ENCODE measurements at places on chromosomes 6 and 20. TPM values are rescaled to one million over a fixed set of nuclear protein-coding genes. Genes with fewer than 3 reads are reported as not detected.
A peak's percentile ranks its signal among the peaks of the same experiment; 100 is the strongest.

Gene HLA-DQA2
- 0.75 TPM for total RNA-seq

Gene ADGRF4
- 0.86 TPM for total RNA-seq

Gene CDH26
- 0.43 TPM for total RNA-seq

Gene HTR1B
- not detected for total RNA-seq

- DNase-seq = peak; percentile 73
These were observed 28.9 kb downstream of the VEGFA start for GRCh38 chr6:43798688-43799444.

DNA sequence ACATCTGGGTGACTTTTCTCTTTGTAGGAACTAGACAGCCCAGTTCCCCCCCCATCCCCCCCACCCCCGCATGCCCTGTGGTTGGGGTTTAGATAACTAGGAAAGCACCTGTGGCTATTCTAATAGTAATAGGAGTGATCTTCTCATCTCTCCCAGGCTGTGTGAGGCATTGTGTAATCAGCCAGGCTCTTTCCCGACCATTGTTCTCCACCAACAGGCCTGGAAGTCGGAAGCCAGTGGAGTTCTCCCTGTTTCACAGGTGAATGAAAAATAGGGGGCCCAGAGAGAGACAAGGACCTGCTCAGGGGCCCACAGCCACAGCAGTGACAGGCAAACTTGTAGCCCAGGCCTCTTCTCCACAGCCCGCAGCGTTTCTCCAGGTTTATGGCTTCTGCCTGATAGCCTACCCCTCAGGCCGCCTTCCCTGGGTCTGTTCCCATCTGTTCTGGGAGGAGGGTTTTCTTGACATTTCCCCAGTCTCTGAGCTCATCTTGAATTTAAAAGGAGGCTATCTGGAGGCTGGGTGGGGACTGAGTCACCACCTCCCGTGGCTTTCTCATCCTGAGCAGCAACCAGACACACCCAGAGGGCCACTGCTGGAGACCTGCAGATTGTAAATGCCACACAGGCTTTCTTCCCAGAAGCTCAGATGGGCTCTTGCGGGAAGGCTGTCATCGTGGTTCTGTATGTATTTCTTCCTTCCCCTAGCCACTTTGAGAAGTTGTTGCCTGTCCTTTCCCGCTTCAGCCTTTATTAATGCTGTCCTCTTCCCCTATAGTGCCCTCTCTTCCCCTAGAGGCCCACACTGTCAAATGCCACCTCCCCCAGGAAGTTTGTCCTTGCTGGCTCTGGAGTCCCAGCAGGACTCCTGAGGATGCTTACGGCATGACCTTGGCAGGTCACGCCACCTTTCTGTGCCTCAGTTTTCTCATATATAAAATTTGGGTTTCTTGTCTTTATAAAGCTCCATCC lies 75.9 kb upstream of the MYL9 start:
- DNase-seq = peak; percentile 86

DNA sequence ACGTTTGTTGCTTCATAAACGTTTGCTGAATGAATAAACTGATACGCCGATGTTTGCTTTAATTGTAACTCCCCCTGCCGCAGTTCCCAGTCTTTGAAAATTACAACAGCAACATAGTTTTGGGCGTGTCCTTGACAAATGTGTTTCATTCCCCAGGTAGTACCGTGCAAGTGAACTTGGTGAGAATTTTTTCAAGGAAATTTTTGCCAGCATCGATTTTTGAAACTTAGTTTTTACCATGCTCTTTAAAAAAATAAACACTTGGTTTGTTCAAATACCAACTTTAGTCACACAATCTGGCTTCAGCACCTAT lies 60.1 kb downstream of the FAM217A start:
- DNase-seq = no peak

DNA sequence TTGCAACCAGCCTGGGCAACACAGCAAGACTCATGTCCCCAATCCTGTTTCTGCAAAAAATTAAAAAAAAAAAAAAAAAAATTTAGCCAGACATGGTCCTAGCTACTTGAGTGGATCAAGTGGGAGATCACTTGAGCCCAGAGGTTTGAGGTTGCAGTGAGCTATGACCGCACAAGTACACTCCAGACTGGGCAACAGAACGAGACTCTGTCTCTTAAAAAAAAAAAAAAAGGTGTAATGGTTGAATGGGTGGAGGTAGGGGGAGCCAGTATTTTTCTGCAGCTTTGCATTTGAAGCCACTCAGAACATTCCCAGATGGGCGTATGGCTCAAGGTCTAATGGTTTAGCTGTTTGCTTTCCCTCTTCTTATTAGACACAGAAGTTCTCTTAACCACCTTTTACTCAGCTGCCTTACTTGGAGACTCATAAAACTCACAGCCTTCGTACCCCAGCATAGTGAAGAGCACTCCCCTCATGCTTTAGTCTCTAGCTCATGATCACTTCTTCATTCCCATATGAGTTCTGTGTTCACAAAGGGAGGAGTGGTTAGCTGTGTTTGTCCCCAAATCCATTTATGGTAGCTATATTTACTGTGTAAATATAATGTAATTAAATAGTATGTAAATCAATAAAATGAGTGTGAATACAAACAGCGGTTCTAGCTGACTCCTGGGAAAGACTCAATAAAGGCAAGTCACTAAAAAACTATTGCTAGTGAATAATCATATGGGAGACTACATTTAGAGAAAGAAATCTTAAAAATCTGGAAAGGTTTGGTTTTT lies 9.0 kb downstream of the FKBP1A start:
- no peak for DNase-seq

GRCh38 chr6:83518816-83519480 lies 6.6 kb downstream of the PRSS35 start:
- no peak for DNase-seq

DNA sequence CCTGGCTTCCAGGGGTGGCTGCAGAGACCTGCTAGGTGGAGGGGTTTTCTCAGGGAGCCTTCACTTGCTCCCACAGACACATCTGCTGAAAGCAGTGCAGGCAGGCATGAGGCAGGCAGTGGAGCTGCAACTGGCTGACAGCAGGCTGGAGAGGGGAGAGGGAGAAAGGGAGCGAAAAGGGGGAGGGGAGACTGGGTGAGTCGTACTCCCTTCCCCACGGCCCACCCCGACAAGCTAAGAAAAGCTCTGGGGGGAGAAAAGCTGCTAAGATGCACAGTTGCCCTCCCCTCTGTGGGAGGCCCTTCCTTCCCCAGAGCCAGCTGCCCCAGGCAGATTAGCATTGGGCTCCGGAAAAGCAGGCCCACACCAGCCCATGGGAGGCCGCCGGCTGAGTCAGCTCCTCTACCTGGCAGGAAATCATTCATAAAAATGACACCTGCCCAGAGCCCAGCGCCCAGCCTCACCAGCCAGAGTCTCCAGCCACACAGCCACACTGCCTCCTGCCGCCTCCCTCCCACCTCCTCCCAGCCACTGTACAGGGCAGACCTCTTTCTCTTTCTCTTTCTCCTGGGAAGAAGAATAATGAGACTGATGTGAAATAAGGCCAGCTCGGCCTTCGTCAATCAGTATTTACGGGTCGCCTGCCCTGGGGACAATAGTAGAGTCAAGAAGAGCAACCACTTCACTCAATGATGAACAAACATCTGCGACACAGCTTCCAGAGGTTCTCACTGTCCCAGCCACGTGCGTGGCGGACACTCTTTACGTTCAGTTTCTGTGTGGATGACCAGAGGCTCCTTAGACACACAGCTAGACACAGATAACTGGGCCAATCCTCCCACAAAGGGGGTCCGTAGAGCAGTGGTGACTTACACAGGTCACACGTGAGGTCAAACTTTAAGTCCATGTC lies 7.7 kb upstream of the C20orf203 start:
- no peak for DNase-seq

- DNase-seq = no peak
These were observed 24.4 kb downstream of the PTPN1 start for GRCh38 chr20:50534567-50534966.

DNA sequence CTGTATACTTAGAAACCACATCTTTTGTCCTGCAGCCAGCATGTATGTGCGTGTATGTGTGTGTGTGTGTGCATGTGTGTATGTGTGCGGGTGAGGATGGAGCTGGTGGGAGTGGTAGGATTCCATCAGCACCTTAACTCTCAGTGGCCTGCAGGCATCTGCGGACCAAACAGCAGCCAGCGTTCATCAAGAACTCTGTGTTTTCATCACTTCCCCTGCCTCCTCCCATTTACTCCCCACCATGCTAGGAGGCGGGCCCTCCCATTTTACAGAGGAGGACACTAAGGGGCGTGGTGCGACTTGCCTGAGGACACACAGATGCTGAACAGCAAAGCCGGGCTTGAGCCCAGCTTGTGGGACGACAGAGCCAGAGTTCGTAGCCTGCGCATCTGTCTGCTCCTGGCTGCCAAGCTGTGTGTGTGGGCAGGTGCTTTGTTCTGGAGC lies 8.9 kb downstream of the VSTM2L start:
- no peak for DNase-seq

GRCh38 chr20:63008541-63009044 lies 1.8 kb upstream of the BHLHE23 start:
- no peak for DNase-seq

DNA sequence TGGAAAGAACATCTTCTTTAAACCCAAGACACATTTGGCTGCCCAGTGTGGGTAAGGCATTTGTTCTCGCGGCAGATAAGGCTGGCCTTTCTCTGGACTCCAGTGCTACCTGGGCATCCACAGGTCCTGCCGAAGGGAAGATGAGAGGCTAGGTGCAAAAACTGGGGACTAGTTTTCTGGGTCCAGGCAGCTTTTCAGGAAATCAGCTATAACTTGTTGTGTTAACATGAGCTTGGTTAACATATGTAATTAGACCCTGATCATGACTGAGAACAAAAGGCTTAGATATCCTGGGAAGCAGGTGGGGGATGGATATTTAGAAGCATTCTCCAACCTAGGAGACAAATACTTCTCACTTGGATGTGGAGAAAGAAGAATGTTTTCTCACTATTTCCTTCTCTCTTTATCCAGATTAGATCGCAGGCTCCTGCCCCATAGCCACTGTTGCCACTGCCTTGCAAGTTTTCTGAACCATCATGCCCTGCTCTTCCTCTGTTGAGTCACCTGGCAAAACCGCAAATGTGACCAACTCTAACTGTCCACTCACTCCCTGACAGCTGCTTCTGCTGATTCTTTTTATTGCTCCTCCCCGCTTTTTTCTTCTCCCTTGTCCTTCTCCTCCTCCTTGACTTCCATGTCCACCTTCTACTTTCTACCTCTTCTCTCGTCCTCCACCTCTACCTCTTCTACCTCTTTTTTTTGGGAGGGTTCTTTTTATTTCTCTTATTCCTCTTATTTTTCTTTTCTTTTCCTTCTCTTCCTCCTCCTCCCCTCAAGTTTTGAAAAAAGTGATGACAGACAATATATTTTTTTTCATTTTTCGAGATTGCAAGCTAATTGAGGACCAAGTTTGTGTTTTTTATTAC lies 258.1 kb downstream of the UTRN start:
- no peak for DNase-seq

DNA sequence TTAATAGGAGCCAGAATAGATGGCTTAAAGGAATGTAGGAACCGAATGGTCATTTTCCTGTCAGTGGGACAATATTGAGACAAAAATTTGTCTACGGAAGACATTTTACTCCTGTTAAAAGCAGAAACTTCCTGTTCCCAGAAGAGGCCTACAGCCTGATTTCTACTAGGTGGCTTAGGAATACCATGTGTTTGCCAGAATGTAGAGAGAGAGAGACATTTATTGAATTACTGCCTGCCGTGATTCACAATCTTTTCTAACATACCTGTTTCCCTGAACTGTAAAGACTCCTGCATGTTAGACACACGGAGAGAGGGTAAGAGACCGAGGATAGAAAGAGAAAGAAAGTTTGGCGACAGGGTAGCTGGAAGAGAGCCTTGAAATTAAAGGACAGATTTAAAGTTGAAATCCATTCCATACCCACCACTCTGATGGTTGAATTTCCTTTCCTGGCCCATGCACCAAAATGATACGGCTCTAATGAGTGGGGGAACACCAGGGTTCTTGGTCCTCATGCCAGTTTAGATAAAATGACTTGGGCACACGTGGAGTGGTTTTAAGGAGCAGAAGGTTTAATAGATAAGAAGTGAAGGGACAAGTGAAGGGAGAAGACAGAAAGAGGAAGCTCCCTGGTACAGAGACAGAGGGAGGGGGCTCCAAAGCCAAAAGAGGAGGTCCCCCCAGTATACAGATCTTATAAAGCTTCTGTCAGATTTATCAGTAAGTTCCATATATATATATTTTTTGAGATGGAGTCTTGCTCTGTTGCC lies 22.5 kb downstream of the NCOA3 start:
- DNase-seq = no peak

- DNase-seq = no peak
These were observed 42.8 kb upstream of the ID1 start for GRCh38 chr20:31562241-31562640.

DNA sequence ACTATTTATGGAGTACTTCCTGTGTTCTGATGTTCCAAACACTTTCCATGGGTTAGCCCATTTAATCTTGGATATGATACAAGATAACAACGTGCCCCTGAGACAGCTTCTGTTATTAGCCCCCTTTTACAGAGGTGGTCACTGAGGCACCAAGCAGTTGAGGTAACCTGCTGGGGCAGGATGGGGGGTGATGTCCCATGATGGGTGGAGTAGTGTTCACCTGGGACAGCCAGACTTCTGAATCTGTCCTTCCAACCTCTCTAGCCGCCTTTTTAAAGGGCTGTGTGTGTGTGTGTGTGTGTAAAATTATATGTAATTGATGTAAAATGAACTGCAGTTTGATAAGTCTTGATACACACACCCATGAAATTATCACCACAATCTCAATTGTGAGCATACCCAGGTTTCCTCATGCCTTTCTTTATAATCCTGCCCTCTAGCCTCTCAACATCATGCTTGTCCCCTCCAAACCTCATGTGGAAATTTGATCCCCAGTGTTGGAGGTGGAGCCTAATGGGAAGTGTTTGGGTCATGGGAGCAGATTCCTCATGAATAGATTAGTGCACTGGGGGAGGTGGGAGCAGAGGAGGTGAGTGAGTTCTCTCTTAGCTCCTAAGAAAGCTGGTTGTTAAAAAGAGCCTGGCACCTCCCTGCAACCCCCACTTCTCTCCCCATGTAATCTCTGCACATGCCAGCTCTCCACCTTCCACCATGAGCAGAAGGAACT lies 39.2 kb downstream of the PLAGL2 start:
- DNase-seq = no peak

- DNase-seq = no peak
These were observed 7.4 kb downstream of the ECT2L start for GRCh38 chr6:138803331-138803730.

GRCh38 chr6:98946266-98946878 lies 1.4 kb downstream of the FBXL4 start:
- DNase-seq = no peak

- DNase-seq = no peak
These were observed 22.0 kb downstream of the PTPN1 start for GRCh38 chr20:50532221-50532620.

- DNase-seq = no peak
These were observed 102.2 kb upstream of the SASH1 start for GRCh38 chr6:148240461-148240840.

- no peak for DNase-seq
These were observed 358.9 kb downstream of the CENPW start for GRCh38 chr6:126698732-126699240.
